ENCODE measurements at places on chromosomes 5 and 9.

DNA sequence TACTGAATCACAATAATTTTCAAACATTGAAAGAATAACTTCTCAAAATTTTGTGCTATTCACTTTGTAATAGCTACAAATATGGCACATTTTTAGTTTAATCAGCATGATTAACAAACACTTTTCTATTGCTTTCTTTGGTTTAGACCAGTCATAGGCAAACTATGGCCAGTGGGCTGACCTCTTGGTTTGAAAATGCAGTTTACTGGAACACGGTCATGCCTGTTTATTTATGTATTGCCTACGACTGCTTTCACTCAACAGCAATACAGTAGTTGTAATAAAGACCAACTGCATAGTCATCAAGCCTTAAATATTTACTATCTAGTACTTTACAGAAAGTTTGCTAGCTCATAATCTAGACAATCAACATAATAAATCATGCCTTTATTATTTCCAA is 810.8 kb downstream of the TLE1 start:
- DNase-seq = no peak

DNA sequence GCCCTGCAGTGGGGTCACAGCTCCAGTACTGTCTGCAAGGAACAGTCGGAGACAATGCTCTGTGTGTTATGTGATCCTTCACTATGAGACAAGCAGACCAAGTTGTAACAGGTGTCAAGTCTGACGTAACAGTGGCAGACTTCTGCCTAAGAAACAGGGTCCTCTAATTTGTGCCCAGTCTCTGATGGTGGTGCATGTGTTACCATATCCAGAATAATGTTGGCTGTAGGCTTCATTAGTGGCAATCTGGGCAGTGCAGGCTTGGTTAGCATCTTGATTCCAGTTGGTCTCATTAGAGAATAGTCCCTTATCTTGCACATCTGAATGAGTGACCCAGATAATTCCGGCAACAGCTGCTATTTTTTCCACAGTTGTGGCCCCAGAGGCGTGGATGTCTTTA is 33.8 kb downstream of the ZNF131 start:
- no peak for DNase-seq

DNA sequence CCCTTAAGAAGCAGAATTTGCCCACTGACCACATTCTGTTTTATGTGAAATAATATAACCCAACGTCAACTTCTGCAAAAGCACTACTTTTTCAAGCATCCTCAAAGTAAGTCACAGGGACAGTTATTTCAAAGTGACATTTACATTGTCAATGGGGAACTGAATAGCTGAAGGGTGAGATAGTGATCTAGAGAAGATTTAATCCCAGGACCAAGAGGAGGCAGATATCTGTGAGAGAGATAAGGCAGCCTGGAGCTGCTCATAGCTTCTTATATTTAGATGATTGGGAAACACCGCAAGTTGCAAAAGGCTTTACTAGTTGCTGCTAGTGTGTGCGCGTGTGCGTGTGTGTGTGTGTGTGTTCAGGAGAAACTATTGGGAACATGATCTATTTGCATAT is 210.4 kb upstream of the RFX3 start:
- no peak for DNase-seq

GRCh38 chr5:31944684-31945445 is 229.3 kb downstream of the GOLPH3 start:
- DNase-seq = no peak

DNA sequence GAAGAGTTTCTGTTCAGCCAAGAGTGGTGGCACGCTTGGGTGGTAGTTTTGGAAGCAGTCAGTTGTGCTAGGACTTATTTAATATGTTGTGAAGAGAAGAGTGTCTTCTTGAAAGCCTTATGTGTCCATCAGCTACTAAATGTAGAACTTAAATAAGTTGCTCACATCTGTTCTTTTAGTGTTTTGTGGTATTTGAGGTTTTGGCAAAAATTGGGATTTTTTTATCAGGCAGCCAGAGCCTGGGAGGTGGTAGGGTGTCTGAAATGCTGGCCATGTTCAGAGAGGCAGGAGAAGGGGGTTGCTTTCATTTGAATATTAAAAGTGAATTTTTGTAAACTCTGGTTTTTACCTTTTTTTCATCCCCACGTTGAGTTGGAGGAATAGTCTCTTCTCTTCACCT is 24.2 kb upstream of the ZBTB34 start:
- DNase-seq = no peak

- DNase-seq = no peak
These were observed 80.7 kb downstream of the KCNIP1 start for GRCh38 chr5:170584450-170585058.

GRCh38 chr5:113043491-113043931 is 66.9 kb downstream of the DCP2 start:
- DNase-seq = no peak

- no peak for DNase-seq
These were observed 204.1 kb downstream of the CD180 start for GRCh38 chr5:66992547-66992946.

DNA sequence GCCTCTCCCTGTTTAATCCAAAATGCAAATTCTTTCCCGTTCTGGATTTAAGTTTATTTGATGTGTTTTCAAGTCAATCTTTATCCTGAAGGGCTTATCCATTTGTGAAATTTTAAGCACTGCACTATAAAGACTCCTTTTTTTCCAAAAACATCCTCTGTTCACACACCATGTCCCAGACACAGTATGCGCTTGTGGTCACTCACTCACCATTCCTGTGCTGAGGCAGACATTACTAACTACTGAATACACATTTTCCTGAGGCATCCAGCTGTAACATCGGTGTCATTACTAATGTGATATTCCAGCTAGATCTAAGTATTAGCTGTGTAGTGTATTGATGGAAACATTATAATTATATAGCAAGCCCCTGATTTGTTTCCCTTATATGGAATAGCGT is 298.4 kb downstream of the KCTD16 start:
- DNase-seq = no peak

- DNase-seq = no peak
These were observed 604.5 kb upstream of the KLF4 start for GRCh38 chr9:108093773-108094675.

DNA sequence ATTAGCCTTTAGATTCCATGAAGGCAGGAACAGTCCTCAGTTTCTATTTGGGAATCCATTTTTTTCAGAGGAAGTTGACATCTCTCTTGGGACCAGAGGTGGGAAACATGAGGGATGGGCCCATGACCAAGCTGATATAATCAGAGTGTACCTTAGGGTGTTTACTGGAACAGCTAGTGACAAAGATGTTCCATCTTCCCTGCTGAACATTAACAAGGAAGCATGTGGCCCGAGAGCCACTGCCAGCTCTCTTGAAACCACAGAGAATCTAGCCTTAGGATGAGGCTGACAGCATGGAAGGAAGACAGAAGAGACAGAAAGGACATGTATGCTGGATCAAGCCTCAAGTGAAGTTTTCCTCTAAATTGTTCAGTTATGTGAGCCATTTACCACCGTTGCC is 16.0 kb downstream of the AQP3 start:
- DNase-seq = no peak

GRCh38 chr9:89748831-89749499 is 144.2 kb downstream of the GADD45G start:
- DNase-seq = no peak

DNA sequence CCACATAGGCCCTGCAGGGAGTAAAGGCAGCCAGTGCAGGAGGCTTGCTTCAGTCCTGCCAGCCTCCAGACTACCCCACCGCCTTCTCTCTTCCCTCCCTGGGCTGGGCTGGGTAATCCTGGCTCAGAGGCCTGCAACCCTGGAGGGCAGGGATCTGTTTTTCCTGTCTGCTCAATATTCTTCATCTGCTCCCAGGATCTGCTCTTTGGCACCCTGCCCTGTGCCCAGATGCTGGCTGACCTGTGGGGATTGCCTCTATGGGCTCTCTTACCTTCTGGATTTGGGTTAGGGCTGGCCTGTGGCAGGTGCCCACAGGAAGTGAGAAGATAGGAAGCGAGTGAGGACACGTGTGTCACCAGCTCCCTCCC is 7.3 kb upstream of the ANGPTL2 start:
- DNase-seq = no peak

- no peak for DNase-seq
These were observed 171.4 kb upstream of the CDH10 start for GRCh38 chr5:24816206-24816605.

DNA sequence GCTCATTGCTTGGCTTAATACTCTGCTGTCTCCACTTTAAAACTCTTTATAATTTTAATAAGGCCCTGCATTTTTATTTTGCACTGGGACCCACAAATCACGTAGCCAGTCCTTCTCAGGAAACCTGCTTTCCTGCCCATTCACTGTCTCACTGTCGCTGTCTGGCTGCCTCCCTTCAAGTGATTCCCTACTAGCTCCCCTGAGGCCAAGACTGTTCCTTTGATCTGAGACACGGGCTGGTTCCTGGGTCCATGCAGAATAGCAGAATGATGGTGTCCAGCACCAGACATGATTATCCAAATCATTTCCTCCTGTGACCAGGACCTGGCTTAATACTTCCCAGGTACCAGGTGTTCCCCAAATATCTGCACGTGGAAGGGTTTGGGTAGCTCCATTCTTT is 597.1 kb upstream of the KLF4 start:
- no peak for DNase-seq
